ENCODE measurements at places on chromosomes 1 and 21.

DNA sequence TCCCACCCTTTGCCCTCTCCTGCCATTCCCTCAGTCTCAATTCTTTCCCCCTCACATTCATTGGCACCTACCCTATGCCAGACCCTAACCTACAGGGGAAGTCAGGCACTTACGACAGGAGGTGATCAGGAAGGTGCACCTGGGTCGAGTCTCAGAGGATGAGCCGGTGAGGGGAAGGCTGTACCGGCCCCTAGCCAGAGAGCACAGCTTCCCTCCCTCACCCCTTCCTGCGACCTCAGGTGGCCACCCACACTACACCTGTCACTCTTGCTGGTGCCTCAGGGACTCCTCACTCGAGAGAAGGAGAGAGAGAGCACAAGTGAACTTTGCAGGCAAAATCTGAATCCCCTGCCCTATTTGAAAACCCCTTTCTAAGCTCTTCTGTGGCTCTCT lies 1.7 kb upstream of the MYOM3 start:
- no peak overlapping the region for H3K27ac ChIP-seq
- H3K4me1 ChIP-seq: no peaks in the 10 kb centered on the region
- H3K36me3 ChIP-seq: no peaks in the 10 kb centered on the region
- no peak overlapping the region for H3K4me3 ChIP-seq

GRCh38 chr1:33814166-33814565 lies 49.7 kb upstream of the HMGB4 start:
- H3K36me3 ChIP-seq: no peaks in the 10 kb centered on the region
- no peak overlapping the region for H3K27ac ChIP-seq
- no peaks in the 10 kb centered on the region for H3K27me3 ChIP-seq

- no peak for DNase-seq
- no peaks in the 10 kb centered on the region for H3K36me3 ChIP-seq
- H3K4me1 ChIP-seq: no peaks in the 10 kb centered on the region
- no peak overlapping the region for H3K4me3 ChIP-seq
- no peak overlapping the region for H3K27ac ChIP-seq
Observed at GRCh38 chr1:34360574-34360973, 183.9 kb downstream of the C1orf94 start.

DNA sequence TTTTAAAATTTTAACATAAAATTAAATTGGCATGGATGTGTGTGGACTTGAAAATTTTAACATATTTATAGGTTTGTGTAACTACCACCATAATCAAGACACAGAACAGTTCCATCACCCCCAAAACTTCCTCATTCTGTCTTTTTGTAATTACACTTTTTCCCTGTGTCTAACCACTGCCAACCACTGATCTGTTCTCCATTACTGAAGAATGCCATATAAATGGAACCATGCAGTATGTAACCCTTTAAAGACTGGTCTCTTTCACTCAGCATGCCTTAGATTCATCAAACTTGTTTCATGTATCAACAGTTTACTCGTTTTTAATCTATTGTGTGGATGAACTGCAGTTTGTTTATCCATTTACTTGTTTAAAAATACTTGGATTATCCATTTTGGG lies 13.0 kb upstream of the AHCYL1 start:
- no peaks in the 10 kb centered on the region for H3K4me1 ChIP-seq
- H3K27me3 ChIP-seq: no peaks in the 10 kb centered on the region
- H3K36me3 ChIP-seq: no peaks in the 10 kb centered on the region
- no peak overlapping the region for H3K27ac ChIP-seq
- no peak overlapping the region for H3K4me3 ChIP-seq
- DNase-seq: no peak

DNA sequence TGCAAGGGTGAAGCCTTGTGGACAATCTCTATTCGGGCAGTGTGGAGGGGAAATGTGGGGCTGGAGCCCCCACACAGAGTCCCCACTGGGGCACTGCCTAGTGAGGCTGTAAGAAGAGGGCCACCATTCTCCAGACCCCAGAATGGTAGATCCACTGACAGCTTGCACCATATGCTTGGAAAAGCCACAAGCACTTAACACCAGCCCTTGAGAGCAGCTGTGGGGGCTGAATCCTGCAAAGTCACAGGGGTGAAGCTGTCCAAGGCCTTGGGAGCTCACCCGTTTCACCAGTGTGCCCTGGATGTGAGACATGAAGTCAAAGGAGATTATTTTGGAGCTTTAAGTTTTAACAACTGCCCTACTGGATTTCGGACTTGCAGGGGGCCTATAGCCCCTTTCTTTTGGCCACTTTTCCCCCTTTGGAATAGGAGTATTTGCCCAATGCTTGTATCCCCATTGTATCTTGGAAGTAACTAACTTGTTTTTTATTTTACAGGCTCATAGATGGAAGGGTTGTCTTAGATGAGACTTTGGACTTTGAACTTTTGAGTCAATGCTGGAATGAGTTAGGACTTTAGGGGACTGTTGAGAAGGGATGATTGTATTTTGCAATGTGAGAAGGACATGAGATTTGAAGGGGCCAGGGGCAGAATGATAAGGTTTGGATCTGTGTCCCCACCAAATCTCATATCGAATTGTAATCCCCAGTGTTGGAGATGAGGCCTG lies 16.3 kb upstream of the COL6A1 start:
- H3K27ac ChIP-seq: no peak overlapping the region
- no peak overlapping the region for H3K4me3 ChIP-seq
- H3K27me3 ChIP-seq: no peaks in the 10 kb centered on the region
- DNase-seq: no peak
- peaks cover 3% of the 10 kb centered on the region for H3K4me1 ChIP-seq

- H3K27me3 ChIP-seq: no peaks in the 10 kb centered on the region
- peaks cover 12% of the 10 kb centered on the region for H3K36me3 ChIP-seq
- no peaks in the 10 kb centered on the region for H3K4me1 ChIP-seq
- no peak overlapping the region for H3K27ac ChIP-seq
- no peak for DNase-seq
Observed at GRCh38 chr21:32599091-32599490, 13.1 kb downstream of the CFAP298 start.

- no peak overlapping the region for H3K4me3 ChIP-seq
- H3K27me3 ChIP-seq: no peaks in the 10 kb centered on the region
- no peaks in the 10 kb centered on the region for H3K36me3 ChIP-seq
- peak overlapping the region; percentile 76 for H3K27ac ChIP-seq
- H3K4me1 ChIP-seq: peaks cover 48% of the 10 kb centered on the region
Observed at GRCh38 chr1:64955097-64956009, 11.0 kb downstream of the JAK1 start.

GRCh38 chr1:52602856-52603600 lies 857 bp downstream of the GPX7 start:
- peak overlapping the region; percentile 34 for H3K4me3 ChIP-seq
- no peak for DNase-seq
- peaks cover 31% of the 10 kb centered on the region for H3K4me1 ChIP-seq
- no peaks in the 10 kb centered on the region for H3K27me3 ChIP-seq
- H3K27ac ChIP-seq: peak overlapping the region; percentile 88

DNA sequence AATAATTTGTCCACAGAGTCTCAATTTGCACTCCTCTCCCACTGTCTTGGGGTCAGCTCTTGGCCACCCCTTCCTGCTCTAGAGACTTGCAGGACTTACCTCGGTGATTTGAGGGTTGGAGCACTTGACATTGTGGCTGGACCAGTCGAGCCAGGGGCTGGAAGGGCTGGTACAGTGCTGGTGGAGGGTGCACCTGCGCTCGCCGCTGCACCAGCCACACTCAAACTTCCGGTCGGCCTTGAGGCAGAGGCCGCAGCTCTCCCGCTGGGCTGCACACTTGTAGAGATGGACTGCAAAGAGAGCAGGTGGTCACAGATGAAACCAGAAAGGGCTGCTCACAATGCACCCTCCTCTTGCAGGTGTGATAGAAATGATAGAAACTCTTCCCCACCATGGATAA lies 165.0 kb downstream of the PLXNA2 start:
- no peaks in the 10 kb centered on the region for H3K4me1 ChIP-seq
- no peaks in the 10 kb centered on the region for H3K27me3 ChIP-seq
- H3K4me3 ChIP-seq: no peak overlapping the region
- no peak for DNase-seq
- H3K36me3 ChIP-seq: peaks cover 5% of the 10 kb centered on the region

DNA sequence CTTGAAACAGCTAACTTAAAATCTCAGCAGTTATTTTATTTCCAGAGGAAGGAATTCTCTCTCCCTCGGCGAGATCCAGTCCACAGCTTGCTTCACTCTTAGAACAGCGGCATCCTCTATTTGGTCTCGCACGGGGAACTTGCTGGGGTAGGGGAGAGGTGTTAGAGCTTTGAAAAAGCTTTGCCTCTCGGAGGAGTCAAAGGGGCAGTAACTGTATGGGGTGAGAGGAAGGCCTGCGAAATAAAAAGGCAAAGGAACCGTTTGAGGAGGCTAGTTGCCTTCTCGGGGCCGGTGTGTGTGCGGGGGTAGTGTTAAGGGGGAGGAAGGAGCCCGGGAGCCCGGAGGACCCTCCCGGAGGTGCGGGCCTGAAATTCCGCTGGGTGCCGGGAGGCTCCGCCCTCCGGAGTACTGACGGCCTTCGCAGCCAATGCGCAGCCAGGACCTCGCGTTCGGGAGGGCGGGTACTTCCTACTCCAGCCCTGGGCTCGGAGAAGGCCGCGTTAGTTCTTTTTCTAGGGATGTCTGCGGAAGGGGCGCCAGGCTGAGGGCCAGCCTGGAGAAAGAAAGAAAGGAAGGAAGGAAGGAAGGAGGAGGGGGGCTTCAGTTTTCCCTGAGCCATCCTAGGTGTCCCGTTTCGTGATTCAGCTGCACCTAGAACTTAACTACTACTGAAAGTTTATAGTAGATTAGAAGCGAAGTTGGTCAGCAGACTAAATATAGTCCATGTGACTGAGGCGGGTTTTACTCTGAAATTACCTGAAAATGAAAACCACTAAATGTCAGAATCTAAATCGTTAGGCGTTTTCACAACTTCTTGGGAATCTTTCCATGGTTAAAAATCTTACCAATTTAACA lies 2.2 kb downstream of the NEK7 start:
- no peaks in the 10 kb centered on the region for H3K27me3 ChIP-seq
- peaks cover 35% of the 10 kb centered on the region for H3K4me1 ChIP-seq
- peak overlapping the region; percentile 95 for H3K27ac ChIP-seq
- H3K4me3 ChIP-seq: peak overlapping the region; percentile 39

DNA sequence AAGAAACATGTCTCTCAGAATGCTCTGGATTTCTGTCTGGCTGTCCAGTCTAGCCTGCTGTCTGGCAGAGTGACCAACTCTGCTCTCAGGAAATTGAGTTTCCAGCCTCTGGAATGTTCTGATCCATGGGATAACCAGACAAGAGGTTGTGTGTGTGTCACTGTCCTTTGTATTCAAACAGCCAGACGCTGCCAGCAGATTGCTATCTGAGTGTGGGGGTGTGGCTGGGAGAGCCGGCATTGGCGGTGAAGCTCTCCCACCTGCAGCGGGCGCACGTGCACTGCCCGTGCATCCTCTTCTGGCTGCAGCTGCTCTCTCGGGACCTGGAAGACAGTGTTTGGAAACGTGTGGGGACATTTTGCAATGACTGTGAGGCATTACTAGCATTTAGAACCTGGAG lies 26.1 kb downstream of the PKP1 start:
- H3K4me1 ChIP-seq: peaks cover 41% of the 10 kb centered on the region
- DNase-seq: peak; percentile 83
- H3K27ac ChIP-seq: peak overlapping the region; percentile 70
- no peaks in the 10 kb centered on the region for H3K27me3 ChIP-seq
- H3K4me3 ChIP-seq: no peak overlapping the region
- no peaks in the 10 kb centered on the region for H3K36me3 ChIP-seq

DNA sequence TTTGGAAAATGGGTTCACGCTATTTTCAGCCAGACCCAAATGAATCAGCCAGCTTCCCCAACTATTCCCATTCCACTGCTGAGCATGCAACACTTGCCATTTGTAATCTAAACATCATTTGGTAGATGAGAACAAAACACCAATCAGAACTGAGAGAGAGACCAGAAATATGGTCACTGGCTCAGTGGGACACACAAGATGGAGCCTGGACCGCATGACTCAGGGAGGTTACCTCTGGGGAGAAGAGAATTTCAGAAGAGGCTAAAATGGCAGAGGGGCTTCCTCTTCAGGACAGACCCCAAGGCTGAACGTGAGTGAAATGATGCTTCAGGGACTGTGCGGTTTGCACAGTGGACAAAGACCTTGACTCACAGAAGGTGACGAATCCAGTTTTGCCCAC lies 126.6 kb downstream of the URB2 start:
- no peaks in the 10 kb centered on the region for H3K27me3 ChIP-seq
- no peak for DNase-seq
- no peak overlapping the region for H3K27ac ChIP-seq
- H3K4me3 ChIP-seq: no peak overlapping the region

DNA sequence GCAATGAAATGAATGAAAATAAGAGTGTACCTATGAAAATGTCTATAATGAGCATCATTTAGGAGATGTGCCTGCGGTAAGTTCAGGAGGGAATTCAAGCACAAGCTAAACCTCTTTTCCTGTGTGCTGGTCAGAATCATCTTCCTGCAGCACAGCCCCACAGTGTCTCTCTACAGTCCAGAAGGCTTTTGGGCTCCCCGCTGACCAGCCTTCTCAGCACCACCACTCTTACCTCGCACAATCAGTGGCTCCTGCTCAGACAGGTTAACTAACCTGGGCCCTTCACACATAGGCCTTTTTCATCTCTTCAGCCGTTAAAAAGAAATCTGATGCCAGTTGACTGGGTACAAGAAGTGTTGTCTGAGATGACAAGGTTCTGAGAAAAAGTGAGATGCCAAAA lies 57.7 kb downstream of the LRRC8C start:
- peaks cover 15% of the 10 kb centered on the region for H3K36me3 ChIP-seq
- peaks cover 30% of the 10 kb centered on the region for H3K4me1 ChIP-seq
- no peak for DNase-seq

- no peaks in the 10 kb centered on the region for H3K36me3 ChIP-seq
- H3K4me3 ChIP-seq: no peak overlapping the region
- H3K4me1 ChIP-seq: no peaks in the 10 kb centered on the region
Observed at GRCh38 chr1:172997941-172998361, 52.8 kb downstream of the TNFSF18 start.

DNA sequence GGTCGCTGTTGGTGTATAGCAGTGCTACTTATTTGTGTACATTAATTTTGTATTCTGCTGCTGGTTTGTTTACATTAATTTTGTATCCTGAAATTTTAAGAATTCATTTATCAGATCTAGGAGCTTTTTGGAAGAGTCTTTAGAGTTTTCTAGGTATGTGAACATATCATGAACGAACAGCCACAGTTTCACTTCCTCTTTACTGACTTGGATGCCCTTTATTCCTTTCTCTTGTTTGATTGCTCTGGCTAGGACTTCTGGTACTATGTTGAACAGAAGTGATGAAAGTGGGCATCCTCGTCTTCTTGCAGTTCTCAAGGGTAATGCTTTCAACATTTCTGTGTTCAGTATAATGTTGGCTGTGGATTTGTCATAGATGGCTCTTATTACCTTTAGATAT lies 1757.9 kb downstream of the BRINP3 start:
- H3K27ac ChIP-seq: no peak overlapping the region
- H3K4me1 ChIP-seq: no peaks in the 10 kb centered on the region
- no peaks in the 10 kb centered on the region for H3K27me3 ChIP-seq
- DNase-seq: no peak
- no peaks in the 10 kb centered on the region for H3K36me3 ChIP-seq
- H3K4me3 ChIP-seq: no peak overlapping the region

Measured in upper lobe of left lung (tissue), 6 donors.